ENCODE measurements at places on chromosomes 12 and 14.

DNA sequence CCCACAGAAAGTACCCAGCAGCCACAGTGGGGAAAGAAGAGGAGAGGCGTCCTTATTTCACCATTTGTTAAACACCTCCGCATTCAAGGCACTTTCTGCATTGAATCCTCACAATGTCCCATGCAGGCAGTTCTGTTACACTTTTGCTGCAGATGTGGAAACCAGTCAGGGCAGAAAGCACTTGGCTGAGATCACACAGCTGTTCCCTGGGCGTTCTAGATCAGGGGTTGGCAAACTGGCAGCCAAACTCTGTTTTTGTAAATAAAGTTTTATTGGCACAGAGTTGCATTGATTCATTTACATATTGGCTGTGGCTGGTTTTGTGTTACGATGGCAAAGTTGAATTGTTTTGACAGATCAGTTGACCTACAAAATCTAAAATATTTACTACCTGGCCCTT is 20.1 kb downstream of the FOXN4 start:
- no peak for DNase-seq

DNA sequence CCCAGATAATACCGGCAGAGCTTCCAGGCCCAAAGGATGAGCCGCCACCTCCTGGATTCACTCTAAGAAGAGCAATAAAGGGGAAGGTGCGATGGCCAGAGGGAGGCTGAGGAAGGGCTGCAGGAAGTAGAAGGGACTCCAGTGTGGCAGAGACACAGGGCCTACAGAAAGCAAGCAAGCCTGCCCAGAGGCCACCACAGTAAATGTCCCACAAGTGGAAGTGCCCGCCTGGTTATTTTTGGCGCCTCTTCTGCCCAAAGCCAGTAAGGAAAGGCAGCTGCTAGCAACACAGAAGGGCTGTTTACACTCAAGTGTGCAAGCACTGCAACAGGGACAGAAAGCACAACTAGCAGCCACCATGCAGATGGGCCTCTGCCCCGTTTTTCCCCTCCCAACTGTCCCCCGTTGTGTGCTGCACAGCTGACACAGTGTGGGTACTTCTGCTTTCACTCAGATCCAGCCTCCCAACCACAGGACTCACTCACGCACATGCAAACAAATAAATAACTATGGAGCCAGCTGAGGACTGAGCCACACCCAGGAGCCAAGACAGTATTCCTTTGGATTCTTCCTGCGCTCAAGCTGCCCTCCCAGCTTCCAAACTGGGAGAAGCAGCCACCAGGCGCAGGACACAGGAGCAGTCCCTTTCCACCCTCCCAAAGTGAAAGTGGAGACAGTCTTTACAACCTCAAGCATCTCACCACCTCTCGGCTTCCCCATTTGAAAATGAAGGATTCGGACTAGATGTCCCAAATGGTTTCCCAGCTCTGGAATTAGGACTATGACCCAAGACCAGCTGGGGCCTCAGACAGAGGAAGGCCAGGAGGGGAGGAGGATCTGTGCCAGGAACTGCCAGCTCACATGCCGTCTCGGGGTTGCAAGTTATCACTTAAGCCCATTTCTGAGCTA is 40.0 kb upstream of the PNMA1 start:
- DNase-seq: no peak

DNA sequence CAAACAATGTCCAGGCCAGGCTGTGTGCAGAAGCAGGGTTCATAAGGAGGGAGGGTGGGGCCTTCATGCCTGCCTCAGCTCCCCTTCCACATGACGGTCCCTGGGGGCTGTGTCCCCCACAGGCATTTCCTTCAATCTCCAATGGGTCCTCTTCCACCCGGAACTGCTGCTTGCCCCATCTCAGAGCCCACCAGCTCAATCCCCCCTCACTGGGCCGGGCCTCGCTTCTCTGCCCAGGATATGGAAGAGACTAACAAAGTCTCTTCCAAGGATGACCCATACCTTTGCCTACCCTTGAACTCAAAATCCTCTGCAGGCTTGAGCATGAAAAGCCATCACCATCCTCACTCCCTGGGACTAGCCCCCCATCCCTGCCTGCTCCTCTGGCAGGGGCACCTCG is 28.4 kb upstream of the FAM181A start:
- DNase-seq: no peak

DNA sequence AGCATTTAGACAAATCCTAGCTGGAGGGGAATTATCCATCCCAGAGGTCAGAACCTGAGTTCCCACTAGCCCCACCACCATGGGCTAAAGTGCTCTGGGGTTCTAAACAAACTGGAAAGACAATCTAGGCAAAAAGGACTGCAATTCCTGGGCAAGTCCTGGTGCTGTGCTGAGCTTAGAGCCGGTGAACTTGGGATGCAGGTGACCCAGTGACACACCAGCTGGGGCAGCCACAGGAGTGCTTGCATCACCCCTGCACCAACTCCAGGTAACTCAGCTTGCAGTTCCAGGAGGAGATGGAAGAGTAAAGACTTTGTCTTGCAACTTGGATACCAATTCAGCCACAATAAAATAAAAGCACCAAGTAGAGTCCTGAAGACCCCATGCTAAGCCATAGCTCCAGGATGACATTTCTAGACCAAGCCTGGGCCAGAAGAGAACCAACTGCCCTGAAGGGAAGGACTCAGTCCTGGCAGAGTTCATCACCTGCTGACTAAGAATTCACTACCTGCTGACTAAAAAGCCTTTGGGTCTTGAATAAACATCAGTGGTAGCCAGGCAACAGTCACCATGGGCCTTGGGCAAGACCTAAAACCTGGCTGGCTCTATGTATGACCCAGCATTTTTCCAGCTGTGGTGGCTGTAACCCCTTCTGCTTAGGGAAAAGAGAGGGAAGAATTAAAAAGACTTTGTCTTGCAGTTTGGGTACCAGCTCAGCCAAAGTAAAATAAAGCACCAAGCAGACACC is 223.4 kb upstream of the DIO2 start:
- DNase-seq: no peak

- DNase-seq: no peak
Observed at GRCh38 chr14:75205591-75205990, 29.2 kb upstream of the TMED10 start.

DNA sequence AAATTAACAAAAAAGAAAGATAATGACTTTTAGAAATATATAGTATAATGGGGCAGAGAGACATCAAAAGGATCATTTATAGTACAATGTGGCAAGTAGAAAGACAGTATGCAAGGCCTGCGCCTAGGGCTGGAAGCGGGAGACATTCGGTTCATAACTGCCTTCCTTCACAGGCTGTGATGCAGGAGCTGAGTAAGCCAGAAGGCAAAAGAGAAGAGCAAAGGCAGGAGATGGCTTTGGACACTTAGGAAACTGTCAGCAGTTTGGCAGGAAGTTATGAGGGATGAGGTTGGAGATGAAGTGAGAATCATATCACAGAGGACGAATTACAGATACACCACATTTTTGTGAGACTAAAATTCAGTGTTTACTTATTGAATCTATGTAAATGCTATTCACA is 97.8 kb downstream of the EPS8 start:
- no peak for DNase-seq

DNA sequence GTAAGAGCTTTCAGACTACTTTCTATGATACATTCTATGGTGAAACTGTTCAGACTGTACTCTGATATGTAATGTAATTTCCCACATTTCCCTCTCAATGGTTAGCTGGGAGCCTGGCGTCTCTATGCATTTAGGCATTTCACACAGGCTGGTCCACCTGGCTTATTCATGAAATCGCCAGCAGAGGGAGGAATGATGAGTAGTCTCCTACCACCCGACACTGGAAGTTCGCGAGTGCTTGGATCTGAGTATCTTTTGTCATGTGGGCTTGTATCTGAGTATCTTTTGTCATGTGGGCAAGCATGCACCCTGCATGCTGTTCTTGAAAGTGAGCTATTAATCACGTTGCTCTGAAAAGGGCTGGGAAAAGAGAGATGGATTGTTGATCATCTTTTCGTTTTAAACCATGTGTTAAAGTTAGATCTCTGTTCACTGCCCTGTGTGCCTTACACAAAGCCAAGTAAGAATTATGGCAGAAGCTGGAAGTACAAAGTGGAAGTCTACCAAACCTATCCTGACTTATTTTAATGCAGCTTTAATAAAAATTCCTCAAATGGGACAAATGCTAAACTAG is 235.0 kb downstream of the ATP23 start:
- no peak for DNase-seq

- no peak for DNase-seq
Observed at GRCh38 chr12:113880326-113880725, 85.8 kb downstream of the RBM19 start.

DNA sequence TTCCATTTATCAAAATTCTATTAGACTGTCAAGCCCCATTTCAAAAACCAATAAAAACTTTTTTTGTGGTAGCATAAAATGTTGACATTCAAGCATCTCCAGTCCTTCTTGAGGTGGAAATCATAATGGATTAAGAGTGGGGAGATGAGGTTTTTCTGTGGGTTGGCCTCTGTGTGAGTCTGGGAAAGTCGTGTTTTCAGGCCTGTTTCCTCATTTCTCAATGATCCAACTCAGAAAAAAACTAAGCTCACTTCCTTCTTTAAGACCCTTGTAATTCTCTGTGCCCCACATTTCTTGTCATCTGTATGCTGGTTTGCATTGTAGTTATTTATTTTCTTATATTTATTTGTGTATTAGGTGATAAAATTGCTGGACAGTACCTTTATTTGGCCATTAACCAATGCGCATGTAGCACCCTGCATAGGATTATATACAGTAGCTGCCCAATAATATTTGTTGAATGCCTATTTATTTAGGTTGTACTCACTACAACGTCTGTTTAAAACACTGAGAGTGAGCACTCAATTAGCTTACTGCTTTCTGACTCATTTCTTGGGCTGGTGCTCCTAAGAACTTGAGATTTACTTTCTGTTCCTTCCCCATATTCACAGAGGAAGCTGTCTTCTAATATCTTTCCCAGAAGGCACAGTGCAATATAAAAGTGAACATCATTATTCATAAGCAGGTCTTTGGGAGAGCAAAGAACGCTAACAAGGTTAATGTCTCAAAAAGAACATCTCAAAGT is 121.9 kb downstream of the DNAI7 start:
- DNase-seq: no peak

DNA sequence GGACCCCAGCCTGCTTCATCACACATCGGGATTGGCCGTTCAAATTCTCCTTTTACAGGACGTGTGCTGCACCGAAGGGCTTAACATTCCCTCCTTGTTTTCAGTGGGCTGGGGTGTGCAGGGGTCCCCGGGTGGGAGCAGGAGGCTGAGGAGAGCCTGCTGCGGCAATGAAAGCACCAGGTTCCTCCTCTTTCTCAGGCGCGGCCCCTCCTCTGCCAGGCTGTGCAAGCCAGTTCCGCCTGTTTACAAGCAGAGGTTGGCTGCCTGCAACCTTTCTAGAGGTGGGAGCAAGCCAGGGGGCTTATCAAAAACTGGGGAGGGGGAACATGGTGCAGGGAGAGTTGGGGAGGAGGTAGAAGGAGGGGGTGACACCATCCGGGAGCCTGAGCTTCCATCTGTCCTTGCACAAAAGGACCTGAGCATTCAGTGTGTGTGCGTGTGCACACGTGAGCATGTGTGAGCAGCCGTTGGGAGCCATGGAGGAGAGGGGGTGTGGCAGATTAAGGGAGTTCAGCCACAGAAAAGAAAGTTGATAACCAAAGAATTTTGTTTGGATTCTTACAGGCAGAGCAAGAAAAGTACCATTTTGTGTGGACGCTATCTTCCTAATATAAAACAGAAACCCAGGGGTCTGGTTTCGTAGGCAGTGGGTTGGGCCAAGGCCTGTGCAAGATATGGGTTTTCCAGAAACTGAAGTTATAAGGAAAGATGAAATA is 108.8 kb upstream of the RFLNA start:
- DNase-seq: no peak

DNA sequence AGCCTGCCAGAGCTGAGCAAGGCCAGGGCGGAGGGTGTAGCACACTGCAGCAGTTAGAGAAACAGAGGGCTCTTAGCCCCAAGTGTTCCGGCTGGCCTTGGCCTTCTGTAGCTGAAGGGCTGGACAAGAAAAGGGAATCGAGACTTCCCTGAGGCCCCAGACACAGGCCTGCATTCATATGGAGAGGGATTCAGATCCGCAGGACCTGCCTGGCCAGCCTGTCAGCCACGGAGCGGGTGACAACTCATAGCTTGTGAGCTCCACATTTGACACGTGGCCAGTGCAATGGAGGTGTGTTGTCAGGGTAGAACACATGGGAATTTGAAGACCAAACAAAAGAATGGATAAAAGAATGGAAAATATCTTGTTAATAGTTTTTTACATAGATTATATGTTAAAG is 182.2 kb upstream of the GSC start:
- no peak for DNase-seq

DNA sequence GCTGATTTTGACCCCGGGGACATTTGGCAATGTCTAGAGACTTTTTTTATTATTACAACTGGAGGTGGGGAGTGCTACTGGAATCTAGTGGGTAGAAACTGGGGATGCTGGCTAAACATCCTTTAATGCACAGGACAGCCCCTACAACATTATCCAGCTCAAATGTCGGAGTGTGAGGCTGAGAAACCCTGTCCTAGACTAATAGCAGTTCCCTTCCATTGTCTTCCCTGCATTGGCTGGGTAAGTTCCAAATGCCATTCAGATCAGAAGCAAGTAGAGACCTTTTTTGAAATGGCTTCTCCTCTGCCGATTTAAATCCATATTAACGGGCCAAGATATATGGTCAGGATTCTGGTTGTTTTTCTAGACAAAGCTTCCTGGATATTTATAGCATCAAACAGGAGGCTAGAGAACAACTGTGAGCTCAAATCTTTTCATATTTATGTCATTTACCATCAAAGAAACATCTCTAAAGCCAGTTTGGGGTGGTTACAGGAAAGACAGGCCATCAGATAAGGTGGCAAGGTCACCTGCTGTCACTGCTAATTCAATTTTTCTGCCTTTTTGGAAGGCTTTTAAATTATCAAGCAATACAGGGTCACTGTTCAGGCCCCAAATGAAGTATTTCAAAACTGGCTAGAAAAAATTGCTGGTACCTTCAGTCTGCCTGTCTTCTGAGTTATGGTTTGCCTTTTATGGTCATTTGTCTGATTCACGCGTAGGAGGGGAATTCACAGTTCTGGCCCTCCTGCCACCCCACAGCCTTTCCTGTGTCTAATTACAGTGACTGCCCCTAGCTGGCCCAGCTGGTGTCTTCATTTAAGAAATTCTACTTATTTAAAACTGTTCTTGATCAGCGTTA is 20.1 kb upstream of the AKAP5 start:
- no peak for DNase-seq

DNA sequence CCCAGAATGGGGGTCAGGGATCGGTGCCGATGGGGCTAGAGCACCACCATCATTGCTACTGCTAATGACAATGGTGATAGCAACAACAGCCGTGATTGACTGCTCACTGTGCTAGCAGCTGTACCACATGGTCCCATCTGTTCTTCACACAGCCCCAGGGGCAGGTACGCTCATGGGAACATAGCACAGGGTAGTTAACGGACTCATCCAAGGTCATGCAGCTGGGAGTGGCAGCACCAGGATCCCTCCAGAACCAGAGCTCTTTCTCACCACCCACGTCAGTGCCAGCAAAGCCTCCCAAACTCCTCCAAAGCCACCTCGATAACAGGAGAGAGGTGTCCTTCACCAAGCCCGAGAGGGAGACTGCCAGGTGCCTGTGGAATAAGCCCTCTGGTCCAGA is 11.2 kb upstream of the DYNC1H1 start:
- no peak for DNase-seq
